Activated CD8-positive, alpha-beta memory T cell treated with anti-CD3 and anti-CD28 coated beads, Interleukin-2, amount 10 ng/mL, durations not matched to agents 7 days and 5 days (primary cell): ENCODE measurements at places on chromosomes 13 and 19.

DNA sequence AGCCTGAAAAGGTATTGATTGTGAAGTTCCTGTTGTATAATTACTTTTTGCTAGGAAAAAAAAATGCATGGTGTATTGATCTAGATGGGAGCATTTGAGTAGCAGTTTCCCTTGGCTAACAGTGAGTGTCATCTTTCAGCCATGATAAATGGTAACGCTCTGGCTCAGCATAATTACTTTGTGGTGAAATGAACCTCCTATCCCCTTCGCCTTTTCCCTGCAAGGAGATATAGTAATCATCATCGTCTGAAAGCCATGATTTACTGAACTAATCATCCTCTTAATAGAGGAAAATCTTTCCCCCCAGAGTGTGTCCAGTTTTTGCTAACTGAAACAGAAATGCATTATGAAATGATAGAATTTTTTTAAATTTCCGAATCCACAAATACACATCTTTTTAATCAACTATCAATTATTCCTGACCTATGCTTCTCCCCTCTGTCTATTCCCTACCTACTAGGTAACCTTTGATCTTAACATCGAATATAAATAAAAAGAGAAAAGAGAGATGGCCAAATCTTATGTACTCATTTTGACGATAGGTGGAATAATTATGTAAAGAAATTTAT lies 88.7 kb downstream of the MAB21L1 start:
- DNase-seq = no peak

- DNase-seq = no peak
Observed at GRCh38 chr19:55015126-55015525, 22.9 kb downstream of the GP6 start.

- no peak for DNase-seq
Observed at GRCh38 chr13:110731072-110731471, 17.6 kb downstream of the ING1 start.

DNA sequence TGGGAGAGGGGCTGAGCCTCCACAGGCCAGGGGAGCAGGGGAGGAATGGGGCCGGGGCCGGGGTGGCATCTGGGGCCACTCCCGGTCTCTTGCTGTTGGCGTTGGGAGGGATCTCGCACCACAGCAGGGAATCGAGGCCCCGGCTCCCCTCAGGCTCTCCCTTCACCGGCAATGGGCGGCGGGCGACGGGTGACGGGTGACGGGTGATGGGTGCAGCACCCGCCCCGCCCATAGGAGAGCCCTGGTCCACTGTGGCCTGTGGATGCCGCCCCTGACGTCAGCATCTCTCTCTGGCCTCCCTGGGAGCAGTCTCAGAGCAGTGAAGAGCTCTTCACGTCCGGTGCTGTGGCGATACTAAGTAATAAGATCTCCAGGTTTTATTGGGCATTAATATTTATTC lies 133.6 kb downstream of the KDM4B start:
- no peak for DNase-seq

DNA sequence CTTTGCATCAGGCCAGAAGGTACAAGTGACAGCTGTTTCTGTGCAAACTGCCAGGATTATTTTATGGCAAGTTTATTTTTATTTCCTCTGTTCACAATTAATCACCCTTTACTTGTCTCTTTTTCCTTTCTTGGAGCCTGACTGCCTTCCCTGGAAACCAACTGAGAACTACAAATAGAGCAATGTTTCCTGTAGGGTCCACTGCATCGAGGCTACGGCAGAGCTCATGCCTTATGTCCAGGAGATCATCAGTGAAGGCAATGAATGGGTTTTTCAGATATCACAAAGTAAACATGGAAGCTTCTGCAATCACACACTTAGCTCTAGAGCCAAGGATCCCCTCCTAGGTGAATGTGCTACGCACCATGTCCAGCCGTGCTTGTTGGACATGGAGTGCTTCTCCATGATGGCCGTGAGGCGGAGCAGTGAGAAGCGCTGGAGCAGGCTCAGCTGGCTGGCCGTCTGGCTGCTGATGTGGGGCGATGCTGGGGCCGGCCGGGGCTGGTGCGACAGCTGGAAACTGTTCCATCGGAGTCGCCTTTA lies 110.9 kb downstream of the KL start:
- no peak for DNase-seq

DNA sequence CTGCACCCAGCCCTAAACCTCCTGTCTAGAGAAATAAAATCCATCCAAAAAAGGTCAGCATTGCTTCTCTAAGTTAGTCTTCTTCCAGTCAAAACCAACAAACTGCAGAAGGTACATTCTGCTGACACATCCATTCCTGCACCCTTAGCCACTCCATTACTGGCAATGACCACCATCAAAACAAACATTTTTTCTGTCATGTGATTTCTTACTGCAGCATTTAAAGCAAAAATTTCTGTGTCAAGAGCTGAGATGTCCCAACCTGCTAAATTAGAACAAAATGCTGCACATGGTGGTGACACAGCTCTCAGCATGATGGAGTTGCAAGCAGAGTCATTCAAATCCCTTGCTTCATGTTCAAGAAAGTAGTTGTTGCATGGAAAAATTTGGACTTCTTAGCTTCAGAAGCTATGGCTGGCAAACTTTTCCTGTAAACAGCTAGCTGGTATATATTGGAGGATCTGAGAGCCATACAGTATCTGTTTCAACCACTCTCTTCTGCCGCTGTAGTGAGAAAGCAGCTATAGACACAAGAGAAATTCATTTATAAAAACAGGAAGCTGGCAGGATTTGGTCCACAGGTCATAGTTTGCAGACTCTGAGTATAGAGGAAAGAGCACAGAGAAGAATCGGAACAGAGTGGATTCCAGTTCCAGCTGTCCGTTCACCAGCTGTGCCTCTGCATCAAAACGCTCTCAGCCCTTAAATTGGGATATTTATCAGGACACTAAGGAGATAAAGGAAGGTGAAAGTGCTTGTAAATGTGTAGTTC lies 17.4 kb downstream of the RUBCNL start:
- no peak for DNase-seq

- DNase-seq = no peak
Observed at GRCh38 chr19:13993590-13994300, 12.4 kb downstream of the RFX1 start.

DNA sequence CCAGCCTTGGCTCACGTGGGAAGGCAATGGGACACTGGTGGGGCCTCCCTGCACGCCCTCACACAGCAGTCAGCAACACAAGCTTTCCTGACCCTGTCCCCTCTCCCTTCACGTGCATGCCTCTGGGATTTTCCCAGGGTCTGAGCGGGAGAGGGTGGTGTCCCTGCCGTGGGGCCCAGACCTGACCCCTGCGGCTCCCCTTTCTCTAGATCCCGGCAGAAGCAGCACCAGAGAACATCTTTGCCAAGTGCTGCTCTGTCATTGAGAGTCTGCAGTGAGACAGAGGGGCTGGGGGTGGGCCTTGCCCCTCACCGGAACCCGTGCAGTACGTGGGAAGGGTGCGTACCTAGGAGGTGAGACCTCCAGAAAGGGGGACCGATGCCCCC lies 12.6 kb downstream of the KHSRP start:
- no peak for DNase-seq

- DNase-seq = no peak
Observed at GRCh38 chr19:45847663-45848062, 15.3 kb downstream of the SYMPK start.

DNA sequence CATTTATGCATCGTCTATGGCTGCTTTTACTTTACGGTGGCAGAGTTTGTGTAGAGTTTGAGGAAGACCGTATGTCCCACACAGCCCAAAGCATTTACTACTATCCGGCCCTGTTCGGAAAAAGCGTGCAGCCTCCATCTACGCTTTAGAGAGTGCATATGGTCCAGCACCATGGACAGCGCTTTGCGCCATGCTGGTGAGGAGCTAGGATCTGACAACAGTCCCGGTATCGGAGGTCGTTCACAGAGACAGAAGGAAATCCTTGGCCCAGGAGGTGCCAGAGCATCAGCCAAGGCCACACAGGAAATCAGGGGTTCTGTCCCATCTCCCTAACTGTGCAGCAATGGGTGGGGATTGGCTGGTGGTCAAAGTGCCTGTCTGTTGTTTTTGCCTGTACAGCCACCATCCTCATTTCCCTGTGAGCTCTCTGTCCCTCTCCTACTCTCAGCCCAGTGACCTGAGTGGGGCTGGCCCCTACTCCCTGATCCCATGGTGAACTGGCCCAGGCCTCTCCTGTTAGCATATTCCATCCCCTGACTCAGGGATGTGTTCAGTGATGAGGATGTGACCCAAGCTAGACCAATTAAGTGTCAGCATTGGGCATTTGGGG lies 16.2 kb upstream of the PRODH2 start:
- DNase-seq = peak; percentile 69

GRCh38 chr19:35442091-35442490 lies 6.0 kb upstream of the FFAR2 start:
- DNase-seq = no peak

DNA sequence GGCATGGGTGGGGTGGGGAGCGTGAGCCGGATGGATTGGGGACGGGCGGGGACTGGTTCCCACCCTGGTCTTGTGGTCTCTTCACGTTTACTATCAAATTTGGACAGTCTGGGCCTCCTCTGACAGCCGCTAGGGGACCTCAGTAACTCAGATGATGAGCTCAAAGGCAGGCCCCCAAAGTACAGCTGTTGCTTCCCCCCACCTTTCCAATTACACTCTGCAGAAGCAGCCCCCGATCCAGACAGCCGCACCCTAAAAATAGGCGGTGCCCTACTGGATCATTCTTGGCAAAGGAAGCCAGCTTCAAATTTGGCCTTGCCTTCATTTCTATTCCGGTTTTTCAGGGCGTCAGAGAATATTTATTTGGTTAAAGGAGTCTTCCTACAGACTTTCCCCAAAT lies 1.9 kb upstream of the FOXO1 start:
- peak; percentile 77 for DNase-seq

DNA sequence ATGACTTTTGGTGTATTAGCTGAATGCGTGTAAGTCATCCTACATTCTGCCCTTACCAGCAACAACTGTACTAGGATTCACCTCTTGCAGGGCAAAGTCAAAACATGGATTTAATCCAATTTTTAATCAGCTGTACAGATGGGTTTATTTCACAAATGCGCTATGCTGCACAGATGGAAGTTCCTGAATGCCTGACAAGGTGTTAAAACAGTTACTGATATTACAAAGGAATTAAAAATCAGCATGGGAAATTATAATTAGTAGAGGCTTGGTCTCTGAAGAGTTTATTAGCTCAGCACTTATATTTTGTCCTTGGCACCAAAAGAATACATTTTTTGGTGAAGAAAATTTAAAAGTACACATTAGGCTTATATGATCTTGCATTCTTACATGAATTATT lies 448.9 kb downstream of the PCDH9 start:
- no peak for DNase-seq

GRCh38 chr13:110215606-110216005 lies 91.4 kb downstream of the COL4A1 start:
- DNase-seq = no peak

- no peak for DNase-seq
Observed at GRCh38 chr13:45078003-45078402, 42.3 kb upstream of the GTF2F2 start.

- no peak for DNase-seq
Observed at GRCh38 chr13:46983881-46984280, 87.0 kb upstream of the HTR2A start.

GRCh38 chr19:5147978-5148793 lies 179.3 kb downstream of the KDM4B start:
- DNase-seq = no peak

DNA sequence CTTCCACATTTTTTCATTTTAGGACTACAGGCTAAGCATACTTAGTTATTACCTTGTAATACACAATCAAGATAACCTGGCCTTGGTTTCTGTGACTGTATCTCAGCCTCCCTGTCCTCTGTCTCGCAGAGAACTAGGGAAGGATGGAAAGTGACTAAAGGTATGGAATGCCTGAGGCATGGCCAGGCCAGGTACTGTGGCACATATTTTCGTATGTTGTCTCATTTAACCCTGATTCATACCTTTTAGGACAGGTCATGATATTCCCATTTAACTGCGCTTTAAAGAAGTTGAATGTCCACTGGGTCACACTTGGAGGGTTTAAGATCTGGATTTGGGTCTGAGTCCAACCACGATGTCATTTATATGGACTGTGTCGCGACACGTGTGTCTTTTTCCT lies 322.6 kb downstream of the SHISA2 start:
- no peak for DNase-seq

- DNase-seq = no peak
Observed at GRCh38 chr19:5590151-5590864, 22.6 kb upstream of the TINCR start.

DNA sequence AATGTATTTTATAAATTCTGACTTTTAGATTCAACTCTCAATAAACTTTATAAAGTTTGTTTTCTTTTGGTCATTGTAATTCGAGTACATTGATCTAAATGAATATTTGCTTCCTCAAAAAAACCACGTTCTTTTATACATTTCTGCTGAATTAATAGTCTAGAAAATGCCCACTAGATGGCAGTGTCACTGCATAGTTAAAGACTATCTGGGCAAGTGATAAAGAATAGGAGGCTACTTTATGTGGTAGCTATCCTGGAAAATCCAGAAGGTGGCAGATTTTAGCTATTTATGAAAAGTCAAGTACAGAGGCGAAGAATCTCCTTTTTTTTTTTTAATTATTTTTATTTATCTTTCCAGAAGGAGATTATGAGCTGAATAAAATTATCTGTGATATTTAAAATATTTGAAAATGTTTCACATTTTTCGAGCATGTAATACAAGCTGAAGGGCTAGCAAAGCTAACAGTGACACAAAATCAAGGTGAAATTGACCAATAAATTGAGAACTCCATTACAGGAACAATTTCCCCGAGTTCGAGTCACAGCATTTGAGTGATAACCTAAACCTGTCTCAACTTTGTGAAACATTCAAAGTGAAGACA lies 221.8 kb downstream of the OLFM4 start:
- DNase-seq = no peak

DNA sequence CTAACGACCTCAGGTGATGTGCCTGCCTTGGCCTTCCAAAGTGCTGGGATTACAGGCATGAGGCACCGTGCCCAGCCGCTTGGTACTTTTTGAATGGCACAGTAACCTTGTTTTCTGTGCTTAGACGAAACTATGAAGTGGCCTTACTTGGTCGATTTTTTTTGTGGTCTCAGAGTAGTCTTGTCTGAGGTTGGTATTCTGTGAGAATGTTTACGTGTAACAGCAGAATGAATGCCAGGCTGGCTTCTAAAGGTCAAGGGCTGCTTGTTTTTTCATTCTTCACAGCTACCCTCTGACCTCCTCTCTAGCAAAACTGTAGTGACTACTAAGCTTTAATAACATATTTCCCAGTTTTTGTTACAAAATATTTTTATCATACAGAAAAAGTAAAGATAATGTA lies 313.3 kb downstream of the GPC6 start:
- DNase-seq = no peak

DNA sequence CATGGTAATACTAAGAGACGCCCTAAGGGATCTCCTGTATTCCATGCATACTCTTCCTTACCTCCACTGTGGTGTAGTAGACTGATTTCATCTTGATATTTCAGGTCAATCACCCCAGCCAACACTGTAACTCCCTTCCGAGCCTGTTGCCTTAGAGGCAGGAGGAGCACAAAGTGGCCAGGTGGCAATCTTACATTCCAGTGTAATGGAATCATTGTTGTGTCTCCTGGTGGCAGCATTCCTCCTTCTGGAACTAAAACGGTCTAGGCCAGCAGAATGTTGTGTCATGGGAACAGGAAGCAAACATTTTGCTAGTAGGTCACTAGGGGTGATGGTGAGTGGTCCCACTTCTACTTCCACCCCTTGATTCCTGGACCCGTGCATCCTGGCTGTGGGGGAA lies 405.7 kb upstream of the SLC10A2 start:
- DNase-seq = no peak

- no peak for DNase-seq
Observed at GRCh38 chr13:24129914-24130774, 30.4 kb upstream of the SPATA13 start.

- DNase-seq = no peak
Observed at GRCh38 chr13:45518525-45519245, 53.9 kb downstream of the COG3 start.
